ENCODE measurements at places on chromosomes 3 and 15.

GRCh38 chr15:90382320-90382719 lies 5.7 kb upstream of the IQGAP1 start:
- DNase-seq: no peak

- no peak for DNase-seq
These were observed 8.3 kb downstream of the LRRC2 start for GRCh38 chr3:46557814-46558183.

- peak; percentile 19 for DNase-seq
These were observed 95.0 kb upstream of the GALNT15 start for GRCh38 chr3:16079519-16079918.

- no peak for DNase-seq
These were observed 52.7 kb downstream of the RBMS3 start for GRCh38 chr3:29333576-29333975.

DNA sequence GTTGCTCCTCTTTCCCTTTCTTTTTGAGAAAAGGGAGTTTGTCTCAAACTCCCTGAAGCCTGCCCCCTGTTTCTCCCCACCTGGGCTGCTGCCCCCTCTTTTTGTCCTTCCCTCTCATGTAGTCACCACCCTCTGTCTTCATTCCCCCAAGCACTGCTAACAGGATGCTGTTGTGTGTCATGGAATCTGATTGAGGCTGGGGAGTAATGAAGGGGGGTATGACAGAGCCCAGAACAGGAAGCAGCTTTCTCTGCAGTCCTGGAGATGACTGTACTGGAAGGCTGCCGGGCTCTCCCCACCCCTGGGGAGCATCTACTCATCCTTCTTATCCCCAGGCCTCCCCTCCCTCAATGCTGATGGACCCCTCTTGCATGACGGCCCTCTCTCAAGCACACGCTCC lies 181.6 kb downstream of the ABHD5 start:
- no peak for DNase-seq

DNA sequence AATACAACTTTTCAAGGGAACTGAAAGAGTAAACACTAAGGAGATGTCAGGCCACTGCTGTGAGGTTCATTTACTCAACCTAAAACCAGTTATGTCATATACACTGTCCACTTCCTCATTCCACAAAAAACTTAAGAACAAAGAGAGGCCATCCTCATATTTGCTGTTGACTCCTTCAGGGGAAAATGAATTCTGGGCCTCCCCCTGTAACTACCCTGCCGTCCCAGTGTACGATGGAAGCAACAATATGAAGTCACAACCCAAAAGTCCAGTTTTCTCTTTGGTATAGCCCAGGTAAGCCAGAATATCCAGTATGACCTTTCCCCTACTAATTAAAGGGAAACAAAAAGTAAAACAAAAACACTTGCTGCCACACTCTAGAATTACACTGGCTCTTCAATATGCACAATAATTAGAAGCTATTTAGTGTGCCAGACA lies 16.2 kb downstream of the CEP152 start:
- no peak for DNase-seq

DNA sequence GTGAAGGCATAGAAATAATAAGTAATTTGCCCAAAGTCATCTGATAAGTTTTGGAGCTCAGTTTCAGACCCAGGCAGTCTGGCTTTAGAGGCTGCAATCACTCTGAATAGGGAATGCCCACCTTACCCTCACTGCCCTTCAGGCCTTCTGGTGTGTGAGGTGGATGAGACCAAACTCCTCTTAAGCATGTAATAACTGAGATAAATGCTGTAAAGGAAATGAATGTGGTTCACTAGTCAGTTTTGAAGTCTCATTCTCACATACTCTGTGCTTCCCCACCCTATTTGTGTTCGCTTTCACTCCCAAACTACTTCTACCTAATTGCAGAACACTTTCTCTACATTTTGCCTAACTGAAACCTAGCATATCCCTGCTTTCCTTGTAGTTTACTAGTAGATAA lies 144.1 kb downstream of the FILIP1L start:
- no peak for DNase-seq

- DNase-seq: no peak
These were observed 138.2 kb upstream of the HACD2 start for GRCh38 chr3:123723070-123723469.

GRCh38 chr3:10160346-10160745 lies 4.4 kb upstream of the IRAK2 start:
- DNase-seq: no peak

GRCh38 chr3:9399337-9399703 lies 1.9 kb downstream of the SETD5 start:
- no peak for DNase-seq

- no peak for DNase-seq
These were observed 7.2 kb upstream of the RARB start for GRCh38 chr3:25420885-25421284.

- no peak for DNase-seq
These were observed 27.1 kb downstream of the CPN2 start for GRCh38 chr3:194323785-194324735.

DNA sequence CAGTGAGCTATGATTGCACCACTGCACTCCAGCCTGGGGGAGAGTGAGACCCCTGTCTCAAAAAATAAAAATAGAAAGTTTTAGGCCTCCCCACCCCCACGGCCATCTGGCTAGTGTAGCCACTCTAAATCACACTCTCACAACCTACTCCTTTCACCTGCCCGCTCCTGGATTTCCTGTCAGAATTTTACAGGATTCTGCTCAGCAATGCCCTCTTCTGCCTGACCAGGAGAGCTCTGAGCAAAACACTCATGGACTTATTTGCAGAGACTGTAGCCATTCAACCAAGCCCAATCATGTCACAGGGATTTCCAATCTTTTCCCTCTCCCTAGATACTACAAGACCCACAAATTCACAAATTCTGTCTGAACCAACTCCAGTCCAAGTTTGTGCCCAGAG lies 242.6 kb upstream of the TPRG1 start:
- DNase-seq: no peak

GRCh38 chr3:10229576-10229975 lies 18.7 kb upstream of the TATDN2 start:
- no peak for DNase-seq

DNA sequence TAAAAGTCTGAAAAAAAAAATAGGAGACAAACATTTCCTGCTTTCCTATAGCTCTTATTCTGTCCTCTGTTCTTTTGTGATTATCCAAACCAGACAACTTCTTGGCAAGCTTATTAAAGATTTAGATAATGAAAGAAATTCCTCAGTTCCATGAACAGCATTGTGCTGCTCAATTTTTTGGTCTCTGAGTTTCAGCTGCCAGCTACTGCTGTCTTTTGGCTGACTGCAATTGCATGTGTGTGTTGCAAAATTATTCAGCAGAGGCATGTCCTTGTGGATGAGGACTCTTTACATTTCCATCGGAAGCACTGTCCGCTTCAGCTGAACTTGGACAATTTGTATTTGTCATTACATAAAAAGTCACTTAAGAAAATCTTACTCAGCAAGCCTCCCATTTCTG lies 397.3 kb upstream of the RASGRP1 start:
- DNase-seq: no peak

- DNase-seq: no peak
These were observed 106.3 kb downstream of the PROS1 start for GRCh38 chr3:93867425-93867824.

DNA sequence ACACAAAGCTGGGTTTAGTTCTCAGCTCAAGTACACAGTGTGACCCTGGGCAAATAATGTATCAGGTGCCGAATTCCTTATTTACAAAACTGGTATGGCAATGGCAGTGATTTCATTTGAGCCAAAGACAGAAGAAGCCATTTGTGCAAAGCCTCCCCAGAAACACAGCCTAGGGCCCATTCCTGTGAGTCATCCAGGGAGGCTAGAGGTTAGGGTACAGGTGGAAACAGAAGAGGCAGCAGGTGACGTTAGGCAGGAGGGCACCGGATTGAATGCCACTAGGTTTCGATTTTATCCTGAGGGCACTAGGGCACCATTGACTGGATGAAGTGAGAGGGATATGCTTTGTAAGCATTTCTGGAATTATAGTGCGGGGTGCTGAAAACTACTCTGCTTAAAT lies 766.9 kb upstream of the NR2F2 start:
- no peak for DNase-seq

DNA sequence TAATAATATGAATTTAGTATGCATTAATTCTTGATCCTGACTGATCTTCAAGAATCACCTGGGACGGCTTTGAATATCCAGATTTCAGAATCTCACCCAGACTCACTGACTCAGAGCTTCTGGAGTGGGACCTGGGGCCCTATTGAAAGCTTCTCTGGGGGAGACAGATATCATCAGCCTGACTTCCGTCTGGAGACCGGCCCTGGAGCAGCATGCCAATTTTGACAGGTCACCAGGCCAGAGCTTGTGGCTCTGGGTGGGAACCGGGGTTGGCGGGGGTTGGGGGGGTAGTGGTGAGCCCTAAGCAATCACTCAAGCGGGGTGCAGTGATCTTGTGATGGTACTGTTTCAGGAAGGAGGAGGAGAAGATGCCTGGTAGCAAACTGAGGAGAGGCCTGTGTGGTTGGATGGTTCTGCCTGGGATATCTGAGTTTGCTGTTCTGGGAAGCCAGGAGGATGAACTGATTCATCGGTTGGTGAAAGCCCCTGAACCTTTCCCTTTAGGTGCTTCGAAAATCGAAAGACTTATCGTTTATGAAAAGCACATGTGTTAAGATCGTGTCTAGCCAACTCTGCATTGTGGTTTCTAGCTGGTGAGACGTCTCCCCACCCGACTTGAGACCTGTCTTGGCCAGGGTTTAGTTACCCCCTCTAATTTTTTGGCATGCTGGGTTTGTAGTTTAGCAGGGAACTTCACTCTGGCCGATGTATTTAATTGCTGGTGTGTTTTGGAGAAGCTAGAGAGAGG lies 263.9 kb upstream of the C2CD4B start:
- DNase-seq: no peak

- no peak for DNase-seq
These were observed 32.2 kb downstream of the PTPN23 start for GRCh38 chr3:47412842-47413520.

GRCh38 chr3:160719710-160720109 lies 36.3 kb upstream of the PPM1L start:
- DNase-seq: no peak

- DNase-seq: no peak
These were observed 63.8 kb downstream of the CNTN3 start for GRCh38 chr3:74550686-74551085.

DNA sequence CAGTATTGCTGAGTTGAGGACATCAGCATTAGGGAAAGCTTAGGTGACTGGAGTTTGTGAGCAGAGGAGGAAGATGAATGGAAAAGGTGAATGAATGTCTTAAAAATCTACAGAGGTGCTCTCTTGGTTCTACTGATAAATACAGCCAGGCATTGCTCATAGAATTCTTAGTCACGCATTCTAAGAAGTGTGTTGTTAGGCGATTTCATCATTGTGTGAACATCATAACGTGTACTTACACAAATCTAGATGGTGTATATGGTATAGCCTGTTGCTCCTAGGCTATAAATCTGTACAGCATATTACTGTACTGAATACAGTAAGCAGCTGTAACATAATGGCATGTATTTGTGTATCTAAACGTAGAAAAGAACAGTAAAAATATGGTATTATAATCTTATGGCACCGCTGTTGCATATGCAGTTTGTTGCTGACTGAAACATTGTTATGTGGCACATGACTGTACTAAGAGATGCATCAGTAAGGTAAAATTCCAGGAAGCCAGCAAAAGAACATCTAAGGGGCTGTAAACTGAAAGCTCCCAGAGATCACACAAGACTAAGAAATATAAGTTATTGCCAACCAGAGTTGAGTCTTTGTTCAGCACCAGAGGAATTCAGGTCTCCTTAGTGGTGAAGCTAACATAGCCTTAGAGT lies 42.9 kb upstream of the ASB14 start:
- no peak for DNase-seq

GRCh38 chr15:95715906-95716656 lies 614.4 kb upstream of the NR2F2 start:
- DNase-seq: no peak

GRCh38 chr15:70152070-70152480 lies 54.4 kb upstream of the TLE3 start:
- no peak for DNase-seq

DNA sequence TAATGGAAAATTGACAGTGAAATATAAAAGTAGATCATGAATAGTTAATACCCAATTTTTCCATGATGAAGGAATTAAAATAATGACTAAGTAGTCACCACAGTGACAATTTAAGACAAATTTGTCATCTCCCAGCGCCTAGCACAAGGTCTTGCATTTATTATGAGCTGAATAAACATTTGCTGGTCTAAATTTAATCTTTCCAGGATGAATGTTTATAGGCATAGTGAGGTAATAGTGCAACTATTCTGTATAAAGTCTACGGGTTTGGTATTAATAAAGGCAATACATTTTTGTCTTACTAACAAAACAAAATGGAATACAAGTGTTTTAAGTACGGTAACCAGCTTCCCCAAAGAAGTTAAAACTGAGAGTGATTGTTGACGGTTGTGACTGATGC lies 209.3 kb downstream of the CD47 start:
- no peak for DNase-seq

DNA sequence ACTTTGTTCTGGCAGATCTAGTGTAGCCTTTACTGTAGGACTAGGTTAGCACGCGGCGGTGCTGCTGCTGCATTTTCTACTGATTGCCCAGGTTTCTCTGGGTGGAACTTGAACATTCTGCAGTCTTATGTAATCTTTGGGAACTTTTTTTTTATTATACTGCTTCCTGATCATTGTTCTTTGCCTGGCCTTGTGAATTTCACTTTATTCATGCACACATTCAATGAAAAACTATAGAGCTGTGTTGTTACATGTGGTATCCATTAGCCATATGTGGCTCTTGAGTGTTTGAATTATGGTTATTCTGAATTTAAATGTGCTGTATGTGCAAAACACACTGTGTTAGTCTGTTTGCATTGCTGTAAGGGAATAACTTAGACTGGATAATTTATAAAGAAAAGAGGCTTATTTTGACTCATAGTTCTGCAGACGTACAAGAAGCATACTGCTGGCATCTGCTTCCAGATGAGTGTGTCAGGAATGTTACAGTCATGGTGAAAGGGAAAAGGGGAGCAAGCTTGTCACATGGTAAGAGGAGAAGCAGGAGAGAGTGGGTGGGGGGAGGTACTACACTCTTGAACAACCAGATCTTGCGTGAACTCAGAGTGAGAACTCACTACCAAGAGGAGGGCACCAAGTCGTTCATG lies 26.5 kb downstream of the MEF2A start:
- no peak for DNase-seq

DNA sequence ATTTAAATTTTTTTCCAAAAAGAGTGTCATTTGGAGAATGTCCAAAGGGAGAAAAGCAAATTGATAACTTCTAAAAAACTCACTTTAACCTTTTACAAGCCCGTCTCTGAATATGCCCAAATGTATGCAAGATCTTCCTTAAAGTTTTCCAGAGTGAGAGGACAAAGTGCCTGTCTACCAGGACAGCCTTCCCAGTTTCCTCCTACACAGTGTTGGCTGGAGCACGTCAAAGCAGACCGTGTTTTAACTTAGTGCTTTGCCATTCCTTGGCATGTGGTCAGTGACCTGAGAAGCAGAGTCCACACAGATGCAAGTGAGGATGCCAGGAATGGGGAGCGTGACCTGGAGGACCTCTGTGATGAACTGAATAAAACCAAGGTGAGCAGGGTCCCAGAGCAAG lies 245.7 kb downstream of the FAM43A start:
- DNase-seq: no peak

- DNase-seq: no peak
These were observed 56.5 kb downstream of the DCLK3 start for GRCh38 chr3:36707623-36708409.
